ENCODE measurements at places on chromosomes 1 and 21. TPM values are rescaled to one million over a fixed set of nuclear protein-coding genes. Genes with fewer than 3 reads are reported as not detected.

GRCh38 chr1:63713627-63714481 is 60.0 kb upstream of the ROR1 start:
- DNase-seq, result no peak

GRCh38 chr1:12851779-12852178 is 3.3 kb upstream of the HNRNPCL1 start:
- no peak for DNase-seq

GRCh38 chr1:212656730-212657129 is 42.9 kb downstream of the BATF3 start:
- no peak for DNase-seq

GRCh38 chr1:75423616-75424015 is 187.3 kb downstream of the SLC44A5 start:
- DNase-seq, result peak; percentile 24

DNA sequence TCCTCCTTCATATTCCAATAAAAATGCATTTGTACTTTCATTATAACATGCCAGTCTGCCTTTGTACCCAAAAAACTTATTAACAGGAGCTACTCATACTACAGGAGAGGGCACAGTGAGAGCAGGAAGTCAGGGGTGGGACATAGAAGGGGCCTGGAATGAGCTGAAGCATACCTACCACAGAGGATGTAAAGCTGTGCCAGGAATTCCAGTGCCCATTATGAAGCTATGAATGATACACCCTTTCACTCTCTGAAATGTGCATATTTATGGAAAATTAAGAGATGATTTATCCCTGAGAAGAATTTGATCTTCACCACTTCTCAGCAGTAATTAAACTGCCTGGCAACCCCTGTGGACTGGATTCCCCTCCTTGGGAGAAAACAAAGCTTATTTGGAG is 65.8 kb downstream of the ATP5PO start:
- no peak for DNase-seq

GRCh38 chr1:180994262-180994661 is 28.4 kb downstream of the STX6 start:
- no peak for DNase-seq

GRCh38 chr1:3024588-3024987 is 3.3 kb downstream of the ACTRT2 start:
- no peak for DNase-seq

- DNase-seq, result no peak
These were observed 51.5 kb upstream of the LRIF1 start for GRCh38 chr1:111015222-111015621.

GRCh38 chr1:110879758-110880606 is 7.0 kb downstream of the CD53 start:
- no peak for DNase-seq

- no peak for DNase-seq
These were observed 8.3 kb upstream of the NVL start for GRCh38 chr1:224338150-224338838.

DNA sequence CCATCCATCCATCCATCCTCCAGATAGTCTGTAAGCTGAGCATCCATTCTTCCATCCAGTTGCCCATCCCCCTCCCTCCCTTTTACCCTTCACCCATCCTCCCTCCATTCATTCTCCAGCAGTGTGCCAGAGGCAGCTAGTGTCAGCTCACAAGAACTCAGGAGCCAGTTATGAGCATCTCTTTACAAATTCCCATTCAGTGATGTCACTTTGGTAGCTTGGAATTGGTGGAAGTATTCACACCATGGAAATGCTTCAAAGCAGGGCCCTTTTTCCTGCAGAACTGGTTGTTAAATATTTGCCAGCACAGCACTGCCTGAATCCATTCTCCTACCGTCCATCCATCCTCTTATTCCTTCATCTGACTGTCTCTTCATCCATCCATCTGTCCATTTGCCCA is 72.5 kb downstream of the ARHGEF10L start:
- no peak for DNase-seq

- DNase-seq, result no peak
These were observed 4.3 kb upstream of the S100A9 start for GRCh38 chr1:153353226-153353947.

DNA sequence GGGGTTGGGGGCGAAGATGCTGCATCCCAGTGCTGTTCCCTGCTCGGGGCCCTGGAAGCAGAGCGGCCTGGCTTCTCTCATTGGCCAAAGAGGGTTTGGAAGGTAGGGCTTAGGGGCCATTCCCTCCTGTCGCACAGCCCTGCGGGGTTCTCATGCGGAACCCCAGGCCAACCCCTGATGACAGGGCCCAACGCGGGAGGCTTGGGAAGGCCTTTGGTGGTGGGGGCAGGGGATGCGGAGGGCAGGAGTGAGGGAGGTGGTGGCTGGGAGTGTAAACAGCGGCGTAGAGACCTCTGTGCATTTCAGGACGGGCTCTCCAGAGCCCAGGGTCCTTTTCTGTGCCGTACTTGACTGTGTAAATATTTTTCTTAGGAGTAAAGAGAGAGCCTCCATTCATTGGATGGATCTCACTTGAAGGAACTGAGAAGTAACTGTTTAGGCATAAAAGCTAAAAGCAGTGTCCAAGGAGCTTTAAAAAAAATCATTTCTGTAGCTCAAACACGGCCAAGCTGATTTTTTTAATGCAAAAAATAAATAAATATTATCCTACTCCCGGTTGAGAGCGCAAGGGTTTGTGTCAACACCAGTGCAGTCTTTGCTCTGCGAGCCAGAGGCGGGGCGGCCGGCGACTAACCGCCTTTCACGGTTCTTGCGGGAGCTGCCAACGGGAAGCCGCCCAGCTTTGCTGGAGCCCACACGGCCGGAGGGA is 169.1 kb downstream of the PRDM16 start:
- no peak for DNase-seq

Gene ST6GALNAC5
- not detected for total RNA-seq

Gene AXDND1
- total RNA-seq, result not detected

Gene SYNJ1
- 18.3 TPM for total RNA-seq

Gene ZNF697
- 14.1 TPM for total RNA-seq

Gene LCE2A
- not detected for total RNA-seq

Gene RNU1-4
- 1,319 TPM for total RNA-seq

All from endothelial cell of umbilical vein (primary cell).